Stromal cell of bone marrow (primary cell): ENCODE measurements at places on chromosomes 1 and 21.

DNA sequence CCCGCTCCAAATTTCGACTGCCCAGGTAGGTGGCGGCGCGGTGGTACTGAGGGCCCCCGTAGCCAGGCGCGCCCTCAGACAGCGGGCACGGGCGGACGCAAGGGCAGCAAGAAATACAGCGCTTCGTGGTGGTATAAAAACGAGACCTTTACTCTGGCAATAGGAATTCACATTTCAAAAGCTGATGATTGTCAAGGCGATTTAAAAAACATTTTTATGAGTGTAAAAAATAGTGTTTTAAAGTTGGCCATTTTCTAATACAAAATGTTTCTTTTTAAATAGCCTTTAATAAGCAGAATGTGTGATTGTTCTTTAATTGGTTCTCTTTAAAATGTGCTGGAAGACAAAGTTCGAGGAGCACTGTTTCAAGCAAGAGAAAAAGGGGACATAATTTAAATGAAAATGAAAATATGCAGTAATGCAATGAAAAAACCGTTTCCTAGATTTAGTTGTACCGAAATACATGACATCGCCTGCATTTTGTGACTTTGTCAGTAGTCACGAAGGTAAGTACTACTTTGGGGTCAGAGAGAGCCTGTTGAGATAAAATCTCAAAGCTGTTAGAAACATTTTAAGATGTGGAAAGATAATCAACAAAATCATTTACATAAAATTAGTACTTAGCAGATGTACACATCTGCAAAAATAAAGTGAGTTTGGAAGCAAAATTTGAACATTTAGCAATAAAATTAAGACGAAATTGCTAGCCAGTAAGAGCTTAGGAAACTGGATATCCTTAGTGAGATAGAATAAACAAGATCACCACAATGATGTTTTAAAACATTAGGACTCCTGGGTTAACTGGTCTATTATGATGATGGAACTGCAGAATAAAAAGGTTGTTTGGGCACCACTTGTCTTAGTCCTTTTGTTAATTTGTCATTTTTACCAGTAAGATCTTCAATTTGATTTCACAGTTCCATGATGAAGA, 1.1 kb upstream of the PSMG1 start:
- DNase-seq, result no peak

- no peak for DNase-seq
These were observed 35.6 kb downstream of the SLC35A3 start for GRCh38 chr1:100005424-100005823.

DNA sequence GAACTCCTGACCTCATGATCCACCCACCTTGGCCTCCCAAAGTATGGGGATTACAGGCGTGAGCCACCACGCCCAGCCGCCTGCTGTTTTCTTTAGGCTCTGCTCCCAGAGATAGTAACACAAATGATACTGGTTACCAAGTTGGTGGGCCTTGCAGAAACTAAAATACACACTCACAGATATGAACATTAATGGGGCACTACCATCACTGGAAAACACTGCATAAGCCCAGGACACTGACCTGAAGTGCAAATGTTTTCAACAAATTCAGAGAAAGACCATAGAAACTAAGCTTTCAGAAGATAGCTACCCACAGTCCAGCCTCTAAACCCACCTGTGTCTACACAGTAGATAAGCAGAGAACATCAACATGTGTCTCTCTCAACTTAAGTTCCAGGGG, 180.5 kb downstream of the FCRL5 start:
- DNase-seq, result no peak

DNA sequence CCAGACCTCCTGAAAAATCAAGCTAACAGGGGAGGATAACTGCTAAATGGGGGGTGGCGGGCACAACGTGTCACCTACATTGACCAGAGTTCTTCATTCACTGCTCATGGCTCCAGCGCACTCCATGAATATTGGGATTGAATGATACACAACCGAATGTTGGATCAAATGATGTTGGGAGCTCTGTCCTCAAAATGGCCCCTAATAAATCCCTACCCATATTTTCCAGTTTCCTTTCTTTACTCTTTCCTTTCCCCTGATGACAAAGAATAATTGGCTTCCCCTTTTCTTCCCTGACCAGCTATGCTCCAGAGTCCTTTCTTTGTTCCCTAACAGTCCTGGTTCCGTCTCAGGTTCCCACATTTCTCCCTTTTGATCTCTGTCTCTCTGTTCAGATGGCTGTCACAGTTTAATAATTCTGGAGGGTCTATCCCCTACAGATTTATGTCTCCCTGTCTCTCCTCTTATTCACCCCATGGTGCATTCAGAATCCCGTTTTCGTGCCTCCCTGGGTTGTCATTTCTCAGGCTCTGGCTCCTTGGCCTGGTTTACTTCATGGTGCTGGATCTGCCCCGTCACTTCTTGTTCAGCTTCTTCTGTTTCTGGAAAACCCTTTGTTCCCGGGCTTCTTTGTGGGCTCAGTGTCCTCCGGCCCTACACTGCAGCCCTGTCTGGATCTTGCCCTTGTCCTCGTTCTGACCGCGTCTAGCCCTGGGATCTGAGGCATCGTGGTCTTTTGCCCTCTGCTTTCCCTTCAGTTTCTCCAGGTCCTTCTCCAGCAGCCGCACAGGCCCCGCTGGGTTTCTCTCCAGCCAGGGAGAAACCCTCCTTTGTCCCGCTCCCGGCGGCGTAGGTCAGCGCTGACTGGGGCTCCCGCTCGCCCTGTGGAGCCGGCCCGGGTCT, 78.3 kb downstream of the NDUFS5 start:
- DNase-seq, result no peak

- DNase-seq, result no peak
These were observed 9.1 kb downstream of the ITGB2 start for GRCh38 chr21:44911384-44912157.
